Activated CD8-positive, alpha-beta memory T cell treated with anti-CD3 and anti-CD28 coated beads, Interleukin-2, amount 10 ng/mL, durations not matched to agents 7 days and 5 days (primary cell): ENCODE measurements at places on chromosomes 11 and 22.

GRCh38 chr11:9563196-9563730 lies 10.2 kb upstream of the WEE1 start:
- DNase-seq = no peak

DNA sequence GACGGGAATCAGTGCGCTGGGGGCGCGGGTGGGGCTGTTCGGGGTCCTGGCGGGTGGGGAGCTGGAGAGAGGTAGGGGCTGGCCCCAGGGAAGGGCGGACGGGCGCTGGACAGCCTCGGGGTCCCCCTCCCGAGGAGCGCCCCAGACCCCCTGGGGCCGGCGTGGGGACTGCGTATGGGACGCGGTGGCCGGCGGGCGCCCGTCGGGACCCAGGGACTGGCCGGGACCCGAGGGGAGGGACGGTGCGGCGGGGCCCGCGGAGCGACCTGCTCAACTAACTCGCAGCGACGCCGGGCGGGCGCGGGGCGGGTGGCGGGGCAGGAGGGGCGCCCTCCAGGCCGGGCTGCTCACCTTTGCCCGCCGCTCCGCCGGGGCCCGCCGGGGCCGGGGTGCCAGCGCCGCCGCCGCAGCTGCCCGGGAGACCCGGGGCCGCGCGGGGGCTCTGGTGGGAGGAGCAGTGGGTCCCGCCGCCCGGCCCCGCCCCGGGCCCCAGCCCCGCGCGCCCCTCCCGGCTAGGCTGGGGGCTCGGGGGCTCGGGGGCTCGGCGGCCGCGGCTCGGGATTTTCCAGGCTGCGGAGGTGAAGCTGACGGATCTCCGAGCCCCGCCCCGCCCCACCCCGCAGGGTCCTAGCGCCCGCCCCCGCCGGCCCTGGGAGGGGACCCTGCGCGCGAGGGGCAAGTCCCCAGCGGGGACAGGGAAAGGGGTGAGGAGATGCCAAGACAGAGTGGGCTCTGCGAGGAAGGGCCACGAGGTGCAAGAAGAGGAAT lies 12.3 kb downstream of the STARD10 start:
- DNase-seq = no peak

GRCh38 chr11:94077552-94078293 lies 50.9 kb upstream of the PANX1 start:
- DNase-seq = no peak

DNA sequence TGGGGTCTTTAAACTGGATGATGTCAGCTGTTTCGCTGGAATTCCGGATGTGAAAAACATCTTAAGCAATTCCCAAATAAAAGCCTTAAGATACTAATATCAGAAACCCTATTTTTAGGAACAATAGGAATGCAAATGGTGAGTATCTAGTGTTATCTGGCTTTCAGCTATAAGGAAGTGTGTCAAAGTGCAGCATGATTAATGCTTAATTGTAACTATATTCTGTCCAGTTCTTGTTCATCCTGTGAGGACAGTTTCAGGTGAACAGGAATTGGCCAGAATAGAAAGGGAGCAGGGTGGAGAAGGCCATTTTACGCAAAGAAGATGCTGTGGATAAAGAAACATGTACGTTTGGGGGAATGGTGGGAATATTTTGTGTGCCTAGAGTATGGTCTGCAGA lies 108.2 kb downstream of the RASSF10 start:
- DNase-seq = no peak

GRCh38 chr11:62496676-62497075 lies 49.9 kb downstream of the AHNAK start:
- no peak for DNase-seq

DNA sequence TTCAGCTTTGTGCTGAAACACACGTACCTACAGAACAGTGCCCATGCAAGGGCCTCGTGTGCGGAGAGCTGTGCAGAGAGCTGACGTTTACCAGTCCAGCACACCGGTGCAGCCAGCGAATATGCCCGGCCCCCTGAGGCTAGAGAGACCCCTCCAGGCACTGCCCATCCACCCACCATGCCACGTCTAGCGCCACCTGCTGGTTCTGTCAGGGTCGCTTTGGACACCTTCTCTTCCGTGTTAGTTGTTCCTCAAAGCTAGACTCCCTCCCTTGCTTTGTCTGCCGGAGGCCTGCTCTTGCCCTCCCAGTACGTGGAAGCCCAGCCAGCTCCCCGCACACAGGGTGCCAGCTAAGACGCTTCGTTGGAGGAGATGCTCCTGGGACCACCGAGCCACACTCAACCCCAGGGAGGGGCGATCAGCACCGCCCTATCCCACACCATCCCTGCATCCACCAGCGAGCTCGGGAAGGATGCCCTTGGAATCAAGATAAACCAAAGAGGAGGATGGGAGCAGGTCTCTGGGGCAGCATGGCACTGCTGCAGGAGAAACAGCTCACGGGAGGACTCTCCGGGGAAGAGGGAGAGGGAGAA lies 43.4 kb downstream of the CPT1A start:
- peak; percentile 58 for DNase-seq

DNA sequence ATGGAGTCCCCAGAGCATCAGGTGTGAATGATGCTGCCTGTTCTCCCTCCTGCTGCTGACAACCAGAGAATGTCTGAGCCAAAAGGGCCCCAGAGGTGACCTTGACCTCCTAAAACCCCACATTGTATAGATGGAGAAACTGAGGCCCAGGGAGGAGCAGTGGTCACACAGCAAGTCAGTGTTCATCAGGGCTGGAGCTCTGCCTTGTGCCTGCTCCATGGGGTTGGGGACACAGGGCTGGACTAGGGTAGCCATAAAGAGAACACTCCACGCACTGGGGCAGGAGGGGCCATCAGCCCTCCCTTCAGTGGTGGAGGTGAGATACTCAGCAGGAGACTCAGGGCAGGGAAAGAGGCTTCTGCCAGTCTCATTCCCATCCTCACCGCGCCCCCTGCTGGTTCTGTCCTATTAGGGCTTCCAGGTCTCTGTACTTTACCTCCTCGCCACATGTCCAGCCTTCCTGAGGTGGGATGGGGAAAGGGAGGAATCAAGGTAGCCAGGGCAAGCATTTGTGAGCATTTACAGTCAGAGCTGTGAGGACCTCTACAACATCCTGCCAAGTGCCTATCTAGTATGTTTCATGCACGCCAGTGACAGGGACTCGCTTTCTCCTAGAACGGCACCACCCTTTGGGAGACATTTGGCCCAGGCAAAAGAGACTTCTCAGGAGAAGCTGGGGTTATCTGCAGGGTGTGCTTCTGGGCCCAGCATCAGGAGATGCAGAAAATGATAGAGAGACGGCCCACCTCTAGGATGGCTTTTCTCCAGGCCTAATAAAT lies 43.2 kb downstream of the NEU3 start:
- DNase-seq = peak; percentile 68

DNA sequence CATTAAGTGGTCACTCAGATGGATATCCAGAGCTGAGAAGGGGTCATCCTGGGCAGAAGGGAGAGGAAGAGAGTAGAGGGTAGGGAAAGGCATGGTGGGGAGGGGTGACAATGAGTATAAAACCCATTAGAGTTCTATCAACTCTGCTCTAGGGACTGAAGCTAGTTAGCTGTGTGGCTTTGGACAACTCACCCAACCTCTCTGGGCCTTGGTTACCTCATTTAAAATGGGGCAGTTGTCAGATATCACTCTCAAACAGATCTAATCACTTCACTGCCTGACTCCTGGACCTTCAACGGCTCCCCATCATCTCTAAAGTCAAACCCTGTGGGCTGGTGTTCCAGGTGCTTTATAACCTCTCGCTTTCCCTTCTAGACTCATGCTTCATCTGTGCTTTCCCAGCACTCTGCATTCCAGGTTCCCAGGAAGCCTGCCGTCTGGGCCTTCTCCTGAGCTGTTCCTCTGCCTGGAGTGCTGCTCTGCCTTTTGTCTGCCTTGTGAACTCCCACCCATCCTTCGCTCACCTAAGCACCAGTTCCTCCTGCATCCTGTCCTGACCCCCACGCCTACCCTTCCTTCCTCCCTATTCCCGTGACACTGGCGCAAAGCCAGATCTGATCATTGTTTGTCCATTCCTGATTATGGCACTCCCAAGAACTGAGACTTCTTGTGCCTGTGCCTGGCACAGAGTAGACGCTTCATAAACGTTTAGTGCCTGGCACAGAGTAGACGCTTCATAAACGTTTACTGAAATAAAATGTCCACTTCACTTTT lies 22.3 kb upstream of the KCNJ11 start:
- no peak for DNase-seq
